Neural progenitor cell (in vitro differentiated cells): ENCODE measurements at places on chromosomes 5 and 9. TPM values are rescaled to one million over a fixed set of nuclear protein-coding genes. Genes with fewer than 3 reads are reported as not detected.

GRCh38 chr5:61010467-61011454 lies 65.8 kb downstream of the NDUFAF2 start:
- peak; percentile 31 for DNase-seq

LCNL1 gene
- total RNA-seq, result 0.09 TPM in 1 of 2 replicates, not detected in the other

DNA sequence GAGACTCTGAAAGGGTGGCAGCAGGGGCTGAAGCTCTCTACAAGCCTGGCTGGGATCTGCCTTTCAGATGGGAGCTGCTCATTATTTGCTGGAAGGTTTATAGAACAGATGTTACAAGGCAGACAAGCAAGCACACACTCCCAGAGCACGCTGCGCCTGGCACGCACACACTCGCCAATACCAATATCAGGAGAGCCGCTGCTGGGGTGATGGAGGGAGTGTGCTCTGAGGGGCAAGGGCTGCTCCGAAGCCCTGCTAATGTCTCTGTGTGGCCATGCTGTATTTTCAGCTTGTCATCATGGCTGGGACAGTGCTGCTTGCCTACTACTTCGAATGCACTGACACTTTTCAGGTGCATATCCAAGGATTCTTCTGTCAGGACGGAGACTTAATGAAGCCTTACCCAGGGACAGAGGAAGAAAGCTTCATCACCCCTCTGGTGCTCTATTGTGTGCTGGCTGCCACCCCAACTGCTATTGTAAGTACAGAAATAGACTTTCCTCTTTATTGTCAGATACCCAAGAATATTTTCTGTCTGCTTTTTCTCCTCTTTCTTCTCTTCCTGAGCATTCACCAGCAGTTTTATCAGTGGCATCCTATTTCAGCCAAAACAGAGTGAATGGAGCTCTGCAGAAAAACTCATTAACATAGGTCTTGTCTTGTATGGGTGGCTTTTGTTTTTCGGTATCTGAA lies 115.1 kb downstream of the BAAT start:
- peak; percentile 11 for DNase-seq

GRCh38 chr5:111914966-111915636 lies 158.1 kb upstream of the NREP start:
- DNase-seq, result peak; percentile 16

DNA sequence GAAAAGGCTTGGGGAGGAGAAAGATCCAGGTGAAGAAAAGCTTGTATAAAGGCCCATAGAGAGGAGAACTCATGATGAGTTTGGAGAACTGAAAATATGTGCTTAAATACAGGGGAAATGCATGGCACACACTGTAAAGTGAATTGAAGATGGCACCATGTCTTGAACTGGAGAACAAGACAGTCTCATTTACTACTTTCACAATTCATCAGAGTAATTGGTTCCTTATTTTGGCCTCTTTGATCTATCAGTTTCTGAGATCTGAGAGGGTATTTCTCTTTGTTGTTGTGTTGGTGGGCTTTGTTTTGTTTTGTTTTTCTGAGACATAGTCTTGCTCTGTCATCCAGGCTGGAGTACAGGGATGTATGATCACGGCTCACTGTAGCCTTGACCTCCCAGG lies 98.2 kb downstream of the CEMIP2 start:
- no peak for DNase-seq

DNA sequence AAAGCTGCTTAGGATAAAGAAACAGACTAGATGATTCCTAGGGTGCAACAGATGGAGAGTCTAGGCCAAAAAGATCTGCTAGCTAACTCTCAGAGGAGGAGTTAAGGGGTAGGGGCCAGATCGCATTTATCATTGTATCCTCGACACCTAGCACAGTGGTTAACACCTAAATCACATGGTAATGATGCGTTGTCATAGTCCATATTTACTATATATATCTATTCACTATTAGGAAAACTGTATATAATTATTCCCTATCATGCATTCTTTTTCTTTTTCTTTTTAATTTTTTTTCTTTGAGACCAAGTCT lies 92.8 kb upstream of the SLC44A1 start:
- no peak for DNase-seq

PDCD1LG2 gene
- total RNA-seq, result not detected in 2 replicates

DNA sequence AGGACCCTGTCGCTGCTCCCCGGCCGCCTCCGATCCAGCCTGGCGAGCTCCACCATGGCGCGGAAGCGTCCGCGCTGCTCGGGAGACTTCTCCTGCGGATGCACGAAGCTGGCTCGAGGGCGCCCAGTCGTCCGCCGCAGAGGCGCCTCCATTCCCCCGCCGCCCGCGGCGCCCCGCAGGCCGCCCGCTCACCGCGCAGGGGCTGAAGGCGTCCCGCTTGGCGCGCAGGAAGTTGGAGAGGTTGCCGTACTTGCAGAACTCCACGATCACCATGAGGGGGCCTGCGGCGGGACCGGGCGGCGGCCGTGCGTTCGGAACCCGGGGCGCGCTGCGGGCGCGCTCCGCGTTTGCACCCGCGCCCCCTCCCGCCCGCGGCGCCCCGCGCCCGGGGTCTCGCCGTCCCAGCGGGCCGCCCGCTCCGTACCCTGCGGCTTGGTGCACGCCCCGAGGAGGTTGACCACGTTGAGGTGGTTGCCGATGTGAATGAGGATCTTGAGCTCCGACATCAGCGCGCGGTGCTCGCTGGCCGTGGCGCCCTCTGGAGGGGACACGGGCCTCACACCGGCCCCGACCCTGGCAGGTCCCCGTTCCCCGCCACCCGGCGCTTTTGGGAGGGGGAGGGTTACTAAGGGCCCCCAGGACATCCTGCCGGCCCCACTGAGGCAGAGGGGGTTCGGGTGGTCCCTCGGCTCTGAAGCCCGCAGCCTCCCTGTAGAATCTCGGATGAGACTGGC lies 27.7 kb upstream of the SCGB3A1 start:
- peak; percentile 82 for DNase-seq

TAS2R1 gene
- not detected in 2 replicates for total RNA-seq

- no peak for DNase-seq
Measured at GRCh38 chr5:36111238-36111637, 40.4 kb downstream of the LMBRD2 start.

DMGDH gene
- 0.32 and 1.4 TPM in 2 replicates for total RNA-seq
